Astrocyte of the spinal cord (primary cell): ENCODE measurements at places on chromosomes 5 and 9.

- DNase-seq: no peak
Observed at GRCh38 chr9:120363697-120364096, 216.3 kb downstream of the CDK5RAP2 start.

DNA sequence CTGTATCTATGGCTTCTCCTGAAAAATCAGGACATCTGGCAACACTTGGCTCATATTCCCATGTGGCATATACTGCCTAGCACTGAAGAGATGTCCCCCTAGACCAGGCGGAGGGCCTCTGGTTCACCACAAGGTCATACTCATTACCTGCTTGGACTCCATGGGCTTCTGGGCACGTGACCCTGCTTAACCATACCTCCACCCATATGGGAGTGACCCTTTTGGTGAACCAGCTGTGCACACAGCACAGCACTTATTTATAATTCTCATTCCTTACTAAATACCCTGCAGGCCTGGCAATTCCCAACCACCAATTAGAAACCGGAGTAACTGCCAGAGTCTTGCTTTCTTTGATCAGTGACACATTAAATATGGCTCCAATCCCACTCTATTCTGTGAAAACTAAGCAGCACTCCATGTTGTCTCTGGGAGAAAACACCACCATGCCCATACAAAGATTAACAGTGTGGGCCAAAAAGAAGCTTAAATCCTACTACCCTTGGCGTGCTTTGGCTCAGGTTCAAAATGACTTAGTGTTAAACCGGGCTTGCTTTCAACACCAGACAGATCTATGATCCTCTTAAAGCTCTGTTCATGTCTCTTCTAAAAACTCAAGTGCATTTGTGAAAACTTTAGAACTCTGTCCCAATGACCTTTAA is 57.7 kb downstream of the MTMR12 start:
- DNase-seq: peak; percentile 29

DNA sequence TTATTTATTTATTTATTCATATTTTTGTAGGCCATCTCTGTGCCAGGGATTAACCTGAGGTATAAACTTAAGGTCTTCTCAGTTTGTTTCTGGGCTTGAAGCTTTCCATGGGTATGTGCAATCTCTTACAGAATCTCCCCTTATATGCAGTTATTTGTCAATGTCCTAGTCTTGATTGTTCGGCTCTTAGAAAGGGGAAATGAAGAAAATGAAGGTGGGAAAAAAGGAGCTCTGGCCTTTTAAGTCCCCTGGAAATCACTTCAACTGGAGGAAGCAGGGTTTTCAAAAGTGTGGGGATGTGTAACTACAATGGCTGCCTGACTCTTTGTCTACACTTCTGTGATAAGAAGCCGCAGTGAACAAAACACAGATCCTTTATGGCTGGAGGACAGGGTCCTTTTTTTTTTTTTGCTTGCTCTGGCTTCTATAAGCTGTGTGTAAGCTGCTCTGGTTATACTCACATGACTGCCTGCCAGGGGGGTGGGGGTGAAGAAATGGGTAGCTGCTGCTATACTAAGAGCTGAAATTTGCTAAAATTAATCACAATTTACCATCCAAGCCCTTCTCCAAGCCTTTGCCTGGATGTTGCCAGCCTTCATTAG is 33.7 kb downstream of the CENPP start:
- no peak for DNase-seq

DNA sequence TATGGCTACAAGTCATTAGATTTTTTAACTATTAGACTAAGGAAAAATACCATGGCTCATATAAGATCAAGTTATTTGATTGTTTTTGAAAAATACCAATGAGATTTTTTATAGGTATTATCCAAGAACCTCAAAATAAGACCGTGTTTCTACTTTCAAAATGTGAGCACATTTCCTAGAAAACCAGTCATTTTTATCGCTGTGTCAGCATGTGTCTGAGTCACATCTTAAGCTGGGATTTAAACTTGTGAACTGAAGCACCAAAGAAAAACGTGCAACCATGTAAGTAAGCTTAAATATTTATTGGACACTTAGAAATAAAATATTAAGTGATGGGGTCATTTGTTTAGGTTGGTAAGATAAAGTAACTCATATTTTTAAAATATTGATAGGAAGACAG is 1676.0 kb upstream of the NUDT12 start:
- no peak for DNase-seq

DNA sequence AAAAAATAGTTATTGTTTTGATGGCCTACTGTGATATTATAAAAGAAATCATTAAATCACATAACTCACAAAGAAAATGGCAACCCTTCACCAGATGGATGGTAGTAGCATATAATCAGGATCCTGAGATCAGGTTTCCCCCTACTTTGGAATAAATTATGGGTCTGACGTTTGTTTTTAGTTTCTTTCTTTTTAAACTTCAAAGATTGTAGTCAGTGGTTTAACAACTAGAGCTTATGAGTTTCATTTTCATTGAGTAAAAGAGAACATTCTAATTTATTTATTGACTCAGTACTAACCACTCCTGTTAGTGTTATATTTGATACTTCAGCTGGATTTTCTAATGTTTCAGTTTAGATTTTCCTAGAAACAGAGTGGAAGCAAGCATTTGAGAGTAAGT is 218.0 kb upstream of the PCSK5 start:
- no peak for DNase-seq

- DNase-seq: no peak
Observed at GRCh38 chr5:58737671-58738070, 154.8 kb downstream of the RAB3C start.

DNA sequence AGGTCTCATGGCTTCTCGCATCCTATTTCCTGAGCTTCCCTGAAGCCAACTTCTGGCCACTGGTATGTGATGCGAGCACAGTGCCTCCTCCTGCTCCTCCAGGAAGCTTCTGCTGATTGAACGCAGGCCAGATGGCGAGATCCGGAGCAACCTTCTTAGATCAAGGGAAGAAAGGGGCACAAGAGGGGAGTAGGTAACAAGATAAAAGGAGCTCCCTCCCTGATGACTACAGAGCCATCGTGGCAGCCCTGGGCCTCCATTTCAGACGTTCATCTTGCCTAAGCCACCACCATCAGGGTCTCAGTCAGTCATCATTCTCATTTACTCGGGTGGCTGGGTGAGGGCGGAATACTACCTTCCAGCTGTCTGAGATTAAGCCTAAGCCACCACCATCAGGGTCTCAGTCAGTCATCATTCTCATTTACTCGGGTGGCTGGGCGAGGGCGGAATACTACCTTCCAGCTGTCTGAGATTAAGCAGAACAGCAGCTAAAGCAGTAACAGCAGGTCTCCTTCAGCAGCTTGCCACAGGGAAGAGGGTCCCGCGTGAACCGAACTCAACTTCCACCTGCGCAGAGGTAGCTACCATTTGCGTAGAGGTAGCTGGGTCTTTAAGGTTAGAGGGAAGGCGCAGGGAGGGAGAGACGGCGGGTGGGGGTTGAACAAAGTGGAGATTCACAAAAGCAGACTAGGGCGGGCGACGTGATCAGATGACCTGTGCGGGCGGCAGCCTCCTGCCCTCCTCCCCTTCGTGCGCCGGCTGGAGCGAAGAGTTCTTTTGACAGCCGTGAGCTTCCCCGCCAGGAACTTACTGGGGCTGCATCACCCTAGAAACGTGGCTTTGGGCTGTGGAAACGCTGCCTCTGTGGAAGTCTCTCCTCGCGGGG is 27.9 kb upstream of the MGAT1 start:
- DNase-seq: no peak

- DNase-seq: no peak
Observed at GRCh38 chr5:139019211-139019610, 144.1 kb upstream of the LRRTM2 start.

- no peak for DNase-seq
Observed at GRCh38 chr9:129075996-129076639, 4.8 kb upstream of the DOLPP1 start.

DNA sequence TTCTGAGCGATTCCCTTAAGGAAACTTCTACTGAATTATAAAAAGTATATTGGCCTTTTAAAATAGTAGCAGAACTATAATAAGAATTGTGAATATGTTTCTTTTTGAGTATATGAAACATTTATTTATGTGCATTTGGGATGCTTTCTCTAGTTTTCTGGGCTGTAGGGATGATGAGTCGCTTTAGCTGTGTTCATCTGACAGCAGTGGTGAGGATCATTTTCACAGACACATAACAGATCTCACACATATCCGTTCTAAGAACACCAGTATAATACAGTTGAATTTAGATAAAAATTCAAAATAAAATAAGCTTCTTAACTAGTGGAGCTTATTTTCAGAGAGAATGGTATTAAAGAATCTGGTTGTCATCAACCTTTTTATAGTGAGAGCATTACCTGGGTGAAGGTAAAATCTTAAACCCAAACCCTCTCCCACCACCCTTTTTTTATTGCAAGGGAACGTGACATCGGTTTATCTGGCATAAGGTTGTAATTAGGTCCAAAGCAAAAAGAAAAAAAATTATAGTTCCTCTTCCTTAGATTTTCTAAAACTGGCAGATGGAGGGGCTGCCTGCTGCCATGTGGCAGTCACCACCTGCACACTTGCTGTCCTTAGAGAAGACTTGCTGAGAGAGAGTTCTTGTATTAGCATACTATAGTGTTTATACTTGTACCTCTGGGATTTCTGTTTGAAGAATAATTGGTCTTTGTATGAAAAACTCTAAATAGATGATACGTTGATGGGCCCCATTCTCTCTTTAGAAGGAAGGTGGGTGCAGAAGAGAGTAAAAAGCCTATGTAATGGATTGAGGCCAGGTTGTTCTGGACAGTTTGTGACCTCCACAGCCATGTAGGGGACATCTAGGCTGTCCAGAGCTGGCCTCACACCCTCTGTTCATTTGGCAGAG is 86.8 kb downstream of the CAMK4 start:
- no peak for DNase-seq

- no peak for DNase-seq
Observed at GRCh38 chr5:155066886-155067595, 53.5 kb downstream of the KIF4B start.

GRCh38 chr5:61632064-61632463 is 300.0 kb downstream of the ZSWIM6 start:
- no peak for DNase-seq

- DNase-seq: no peak
Observed at GRCh38 chr5:133741396-133741795, 129.1 kb upstream of the FSTL4 start.

GRCh38 chr5:35012796-35013195 is 35.0 kb downstream of the AGXT2 start:
- no peak for DNase-seq

GRCh38 chr9:21557428-21557768 is 75.3 kb upstream of the IFNE start:
- DNase-seq: peak; percentile 39

DNA sequence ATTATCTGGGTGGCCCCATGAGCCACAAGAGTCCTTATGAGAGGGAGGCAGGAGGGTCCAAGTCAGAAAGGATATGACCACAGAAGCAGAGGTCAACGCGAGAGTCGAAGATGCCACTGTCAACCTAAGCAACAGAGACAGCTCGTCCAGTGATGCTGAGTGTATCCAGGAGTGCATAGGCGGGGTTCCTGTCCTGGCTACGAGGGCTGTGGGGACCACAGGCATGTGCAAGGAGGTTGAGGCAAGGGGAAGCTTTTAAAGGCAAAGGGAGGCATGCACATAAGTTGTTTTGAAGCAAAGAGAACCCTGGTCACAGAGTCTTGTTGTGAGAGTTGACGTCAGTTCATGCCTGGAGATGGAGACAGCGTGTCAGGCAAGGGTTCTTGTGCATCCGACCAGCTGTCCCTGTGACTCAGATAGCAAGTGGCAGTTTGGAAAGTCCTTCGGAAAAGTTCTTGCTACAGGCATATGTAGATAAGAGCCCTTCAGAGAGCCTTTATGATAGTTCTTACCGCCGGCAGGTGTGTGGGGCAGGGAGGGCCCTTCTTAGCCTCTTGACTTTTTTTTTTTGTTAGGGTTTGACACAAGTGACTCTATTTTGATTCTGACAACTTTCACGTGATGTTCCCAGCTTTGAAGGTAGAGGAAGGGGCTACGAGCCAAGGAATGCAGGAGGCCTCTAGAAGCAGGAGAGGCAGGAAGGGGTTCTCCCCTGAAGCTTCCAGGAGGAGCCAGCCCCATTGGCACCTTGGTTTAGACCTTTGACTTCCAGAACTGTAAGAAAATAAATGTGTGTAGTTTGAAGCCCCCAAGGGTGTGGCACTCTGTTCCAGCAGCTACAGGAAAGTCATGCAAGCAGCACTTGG is 66.0 kb upstream of the FCN1 start:
- DNase-seq: no peak
